ENCODE measurements at places on chromosomes 2 and 18.

- DNase-seq = no peak
Measured at GRCh38 chr18:71045331-71046065, 756.7 kb downstream of the SOCS6 start.

GRCh38 chr2:187054501-187055319, 205.7 kb upstream of the ZSWIM2 start:
- DNase-seq = no peak

GRCh38 chr2:45303417-45304202, 294.4 kb upstream of the SIX2 start:
- DNase-seq = no peak

DNA sequence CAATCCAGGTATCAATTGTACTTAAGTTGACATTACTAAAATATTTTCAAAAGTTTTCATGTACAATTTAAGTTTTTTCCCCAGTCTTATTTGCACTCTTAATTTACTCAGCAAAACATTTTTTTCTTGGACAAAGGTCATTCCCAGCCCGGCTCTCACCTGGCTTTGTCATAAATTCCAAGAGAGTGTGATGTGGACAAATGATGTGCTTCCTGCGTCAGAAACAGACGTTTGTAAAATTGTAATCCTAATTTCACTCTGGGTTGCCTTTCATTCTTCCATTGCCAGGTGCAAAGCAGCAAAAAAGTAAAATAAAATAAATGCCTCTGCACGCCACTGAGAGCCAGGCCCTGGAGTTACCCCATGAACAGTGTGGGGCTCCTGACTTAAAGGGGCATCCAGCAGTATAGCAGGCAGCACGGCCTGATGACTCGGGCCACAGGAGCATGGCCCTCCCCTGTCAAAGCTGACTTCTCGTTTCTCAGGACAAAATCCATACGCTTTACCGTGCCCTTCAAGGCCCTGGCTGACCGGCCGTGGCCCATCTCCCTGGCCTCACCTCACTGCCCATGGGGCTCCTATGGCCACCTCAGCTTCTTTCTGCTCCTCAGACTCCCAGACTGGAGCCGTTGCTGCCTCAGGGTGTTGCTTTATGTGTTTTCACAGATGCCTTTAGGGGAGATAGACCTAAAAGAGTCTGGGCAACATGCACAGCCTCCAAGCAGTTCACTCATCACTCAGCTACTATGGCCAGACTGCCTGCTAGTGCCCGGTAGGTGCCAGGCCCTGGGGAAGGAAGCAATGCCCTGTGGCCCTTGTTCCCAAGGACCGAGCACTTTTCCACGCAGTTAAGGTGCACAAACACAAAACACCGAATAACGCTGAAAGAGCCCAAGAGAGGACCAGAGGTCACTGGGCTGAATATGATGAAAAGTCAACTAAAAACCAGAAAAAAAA, 7.6 kb upstream of the TMEM185B start:
- no peak for DNase-seq

DNA sequence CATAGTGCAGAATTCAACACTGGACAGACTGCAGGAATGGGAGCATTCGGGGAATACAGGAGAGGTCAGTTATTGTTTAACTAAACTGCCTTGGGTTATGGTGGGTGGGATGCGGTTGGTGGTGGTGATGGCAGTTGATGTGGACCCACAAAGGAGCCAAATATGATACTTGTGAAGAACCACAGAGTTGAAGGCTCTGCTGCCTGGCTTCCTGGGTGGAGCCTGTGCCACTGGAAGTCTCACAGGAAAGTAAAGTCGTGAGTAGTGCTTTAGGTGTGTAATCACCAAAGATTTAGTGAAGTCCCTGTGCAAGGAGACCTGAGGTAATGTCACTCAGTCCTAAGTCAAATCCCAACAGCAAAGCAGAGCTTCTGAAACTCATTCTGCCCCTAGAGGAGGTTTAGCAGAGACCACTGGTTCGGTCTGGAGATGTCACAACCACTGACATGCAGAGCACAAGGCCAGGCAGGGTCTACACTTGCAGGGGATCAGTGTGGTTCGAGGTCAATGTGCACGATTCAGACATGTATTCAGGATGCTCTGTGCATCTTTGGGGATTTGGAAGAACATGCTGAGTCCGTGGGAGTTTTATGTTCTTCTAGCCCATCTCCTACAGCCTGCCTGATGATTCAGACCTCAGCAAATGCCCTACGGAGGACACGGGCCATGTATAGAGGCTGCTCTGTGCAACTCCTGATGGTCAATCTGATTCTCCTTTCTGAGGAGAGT, 1150.9 kb downstream of the RPIA start:
- DNase-seq = no peak

- no peak for DNase-seq
Measured at GRCh38 chr2:139367416-139367815, 587.2 kb upstream of the NXPH2 start.

GRCh38 chr2:237734905-237735623, 63.5 kb upstream of the RBM44 start:
- DNase-seq = no peak

DNA sequence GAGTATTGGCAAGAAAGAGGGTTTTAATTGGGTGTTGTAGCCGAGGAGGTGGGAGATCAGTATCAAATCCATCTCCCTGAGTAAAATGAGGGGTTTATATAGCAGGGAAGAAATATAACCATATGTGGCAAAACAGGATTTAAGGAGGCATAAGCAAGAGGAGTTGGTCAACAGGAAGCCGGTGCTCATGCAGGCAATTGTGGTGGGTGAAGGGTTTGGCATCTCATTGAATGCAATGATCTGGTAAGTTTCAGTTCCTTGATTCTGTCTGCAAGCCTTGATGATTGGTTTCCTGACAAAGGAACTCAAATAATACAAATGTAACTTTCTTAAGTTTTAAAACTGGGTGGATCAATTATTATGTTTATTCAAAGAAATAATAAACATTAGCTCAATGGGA, 564.4 kb upstream of the LINC00305 start:
- DNase-seq = no peak

GRCh38 chr2:25303633-25304236, 38.0 kb downstream of the DNMT3A start:
- DNase-seq = no peak

DNA sequence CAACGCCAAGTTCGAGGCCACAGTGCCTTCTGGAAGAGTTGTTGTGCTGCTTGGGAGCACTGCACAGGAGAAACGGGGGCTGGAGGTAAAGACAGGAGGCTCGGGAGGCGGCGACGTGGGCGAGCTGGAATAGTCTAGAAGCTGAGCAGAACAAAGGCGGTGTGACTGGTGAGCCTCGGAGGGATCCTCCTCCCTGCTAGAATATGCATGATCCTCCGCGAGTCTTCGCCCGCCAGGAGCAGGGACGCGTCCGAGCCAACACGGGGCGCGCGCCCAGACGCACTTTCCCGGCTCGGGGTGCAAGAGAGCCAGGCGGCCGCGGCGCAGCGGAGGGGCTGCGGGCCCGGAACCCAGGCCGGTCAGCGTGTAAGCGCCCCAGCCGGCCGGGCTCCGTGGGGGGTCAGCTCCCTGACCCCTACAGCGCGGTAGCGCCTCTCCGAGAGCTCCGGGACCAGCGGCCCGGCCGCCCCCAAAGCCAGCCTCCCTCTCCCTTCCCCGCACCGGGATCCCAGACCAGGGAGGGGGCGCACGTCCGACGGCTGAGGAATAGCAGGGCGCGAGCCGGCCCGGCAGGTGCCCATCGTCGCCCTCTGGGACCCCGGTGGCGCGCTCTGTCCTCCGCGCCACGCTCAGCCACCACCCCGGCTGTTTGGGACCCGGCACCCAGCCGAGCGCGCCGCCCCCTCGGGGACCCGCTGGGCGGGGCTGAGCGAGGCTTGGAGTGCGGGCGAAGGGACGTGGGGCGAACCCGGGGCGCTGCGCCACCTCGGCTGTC, 62.5 kb downstream of the GNAL start:
- no peak for DNase-seq

DNA sequence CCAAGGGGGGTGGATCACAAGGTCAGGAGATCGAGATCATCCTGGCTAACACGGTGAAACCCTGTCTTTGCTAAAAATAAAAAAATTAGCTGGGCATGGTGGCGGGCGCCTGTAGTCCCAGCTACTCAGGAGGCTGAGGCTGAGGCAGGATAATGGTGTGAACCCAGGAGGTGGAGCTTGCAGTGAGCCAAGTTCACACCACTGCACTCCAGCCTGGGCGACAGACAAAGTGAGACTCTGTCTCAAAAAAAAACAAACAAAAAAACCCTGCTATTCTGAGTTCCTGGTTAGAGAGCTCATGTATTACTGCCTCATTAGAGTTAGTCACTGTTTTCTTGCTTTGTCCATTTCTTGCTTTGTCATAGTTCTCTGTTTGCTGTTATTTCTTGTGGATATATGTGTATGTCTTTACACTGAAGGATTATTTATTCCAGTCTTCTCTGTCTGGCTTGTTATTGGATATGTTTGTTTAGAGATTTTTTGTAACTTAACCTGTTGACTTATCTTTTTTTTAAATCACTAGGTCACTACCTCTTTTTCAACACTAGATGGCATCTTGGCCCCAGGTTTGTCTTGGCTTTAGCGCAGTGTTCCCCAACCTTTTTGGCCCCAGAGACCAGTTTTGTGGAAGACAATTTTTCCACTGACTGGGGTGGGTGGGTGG, 17.0 kb downstream of the TTLL4 start:
- DNase-seq = no peak

- no peak for DNase-seq
Measured at GRCh38 chr18:8328126-8328525, 281.1 kb upstream of the RAB12 start.

DNA sequence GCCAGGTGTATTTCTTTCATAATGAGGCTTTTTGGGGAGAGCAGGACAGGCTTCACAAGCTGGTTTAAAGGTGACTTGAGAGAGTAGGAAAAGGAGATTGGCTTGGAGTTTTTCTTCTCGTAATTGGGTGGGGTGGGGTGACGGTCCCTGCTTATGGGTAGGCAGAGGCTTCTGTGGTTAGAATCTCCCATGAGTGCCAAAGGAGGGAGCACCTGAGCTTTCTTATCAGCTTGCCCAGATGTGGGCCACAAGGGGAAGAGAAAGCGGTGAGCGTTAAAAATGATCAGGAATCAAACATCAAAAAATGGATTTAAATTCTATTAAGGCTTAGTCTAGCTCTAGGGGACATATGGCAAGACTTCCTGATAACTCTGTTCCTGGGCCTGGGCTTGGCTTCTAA, 9.7 kb upstream of the PNPT1 start:
- no peak for DNase-seq

DNA sequence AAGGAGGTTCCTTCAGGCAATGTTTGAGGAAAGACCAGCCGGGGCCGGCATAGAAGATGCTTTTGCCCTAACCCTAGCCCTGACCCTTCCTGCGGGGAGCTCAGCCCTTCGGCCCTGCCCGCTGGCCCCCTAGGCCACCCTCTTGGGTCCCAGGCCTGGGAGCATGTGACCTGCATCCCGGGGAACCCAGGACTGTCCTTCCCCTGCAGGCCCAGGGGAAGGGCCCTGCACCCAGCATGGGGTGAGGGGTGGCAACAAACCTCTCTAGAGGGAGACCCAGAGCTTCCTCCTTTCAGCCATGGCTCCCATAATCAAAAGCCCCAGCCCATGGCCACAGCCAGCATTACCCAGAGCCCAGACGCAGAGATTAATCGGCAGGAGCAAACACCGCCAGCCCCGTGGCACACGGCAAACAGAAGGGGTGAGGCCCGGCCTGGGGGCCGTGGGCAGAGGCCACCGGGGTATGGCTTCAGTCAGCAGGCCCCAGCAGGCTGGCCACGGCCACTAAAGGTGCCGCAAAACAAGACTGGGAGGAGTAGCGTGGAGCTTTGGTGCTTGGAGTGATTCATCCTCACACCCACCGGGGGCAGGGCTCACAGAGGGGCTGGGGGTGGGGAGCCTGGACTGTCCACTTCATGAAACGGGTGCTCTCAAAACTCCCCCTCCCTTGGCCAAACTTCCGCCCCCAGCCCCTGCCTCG, 61.6 kb upstream of the HPCAL1 start:
- no peak for DNase-seq

DNA sequence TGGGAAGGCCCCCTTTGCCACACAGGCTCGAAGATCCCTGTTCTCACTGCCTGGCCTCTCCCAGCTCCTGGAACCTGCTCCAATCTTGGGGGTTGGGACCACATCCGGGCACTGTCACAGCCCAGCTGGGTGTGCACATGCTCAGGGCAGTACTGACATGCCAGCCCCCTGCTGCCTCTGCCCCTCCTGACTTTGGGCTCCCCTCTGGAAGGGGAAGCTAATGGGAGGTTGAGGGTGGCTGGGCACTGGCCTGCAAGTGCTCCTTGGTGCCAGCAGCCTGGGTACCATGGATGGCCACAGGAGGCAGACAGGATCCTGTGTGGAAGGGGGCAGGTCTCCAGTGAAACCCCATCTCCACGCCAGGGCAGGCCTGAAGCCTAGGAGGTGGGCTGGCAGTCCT, 126.1 kb upstream of the NOL4 start:
- no peak for DNase-seq

DNA sequence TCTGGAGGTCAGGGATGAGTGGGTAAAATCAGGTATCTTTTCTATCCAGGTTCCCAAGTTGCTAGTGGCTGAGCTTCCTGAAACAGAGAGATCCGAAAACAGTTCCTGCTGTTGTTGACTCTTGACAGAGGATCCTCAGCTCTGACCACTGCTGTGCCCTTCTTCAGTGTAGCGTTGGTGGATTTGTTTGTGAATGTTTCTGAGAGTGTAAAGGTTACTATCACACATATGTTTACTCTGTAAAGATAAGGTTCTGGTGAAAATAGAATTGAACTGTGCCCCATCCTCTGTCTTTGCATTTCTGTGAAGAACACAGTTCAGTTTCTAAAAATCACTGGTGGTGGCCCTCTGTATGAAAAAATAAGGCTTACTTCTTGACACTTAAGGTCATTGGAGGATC, 119.8 kb downstream of the LDLRAD4 start:
- DNase-seq = no peak

GRCh38 chr2:142983174-142983573, 105.7 kb downstream of the KYNU start:
- no peak for DNase-seq

- no peak for DNase-seq
Measured at GRCh38 chr2:138298120-138298814, 203.3 kb upstream of the SPOPL start.

GRCh38 chr2:2870106-2870505, 507.5 kb downstream of the EIPR1 start:
- no peak for DNase-seq

DNA sequence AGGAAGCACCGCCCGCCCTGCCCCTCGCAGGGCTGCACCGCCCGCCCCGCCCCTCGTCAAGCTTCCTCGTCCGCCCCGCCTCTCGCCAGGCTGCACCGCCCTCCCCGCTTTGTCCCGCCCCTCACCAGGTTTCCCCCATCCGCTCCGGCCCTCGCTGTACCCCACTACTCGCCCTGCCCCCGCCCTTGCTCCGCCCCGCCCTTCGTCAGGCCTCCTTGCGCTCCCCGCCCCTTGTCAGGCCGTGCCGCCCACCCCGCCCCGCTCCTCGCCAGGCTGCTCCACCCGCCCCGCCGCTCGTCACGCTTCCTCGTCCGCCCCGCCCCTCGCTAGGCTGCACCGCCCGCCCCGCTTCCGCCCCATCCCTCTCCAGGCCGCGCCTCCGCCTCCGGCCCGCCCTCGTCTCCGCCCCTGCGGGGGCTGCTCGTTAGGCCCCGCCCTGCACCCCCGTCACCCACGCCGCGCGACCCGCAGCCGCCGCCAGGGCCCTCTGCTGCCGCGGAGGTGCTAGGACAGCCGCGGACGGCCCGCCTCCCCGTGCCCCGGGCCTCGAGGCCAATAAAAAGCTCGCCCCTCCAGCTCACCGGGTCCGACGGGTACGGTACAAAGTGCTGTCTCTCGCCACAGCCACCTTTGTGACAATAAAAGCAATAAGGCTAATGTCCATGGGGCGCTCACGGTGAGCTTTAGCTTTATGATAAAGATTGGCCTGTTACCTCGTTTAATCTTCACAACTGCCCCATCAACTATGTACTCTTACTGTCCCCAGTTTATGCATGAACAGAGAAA, 602 bp upstream of the DNPEP start:
- peak; percentile 73 for DNase-seq

All from D721Med (cell line).